ENCODE measurements at places on chromosomes 3 and 15.

DNA sequence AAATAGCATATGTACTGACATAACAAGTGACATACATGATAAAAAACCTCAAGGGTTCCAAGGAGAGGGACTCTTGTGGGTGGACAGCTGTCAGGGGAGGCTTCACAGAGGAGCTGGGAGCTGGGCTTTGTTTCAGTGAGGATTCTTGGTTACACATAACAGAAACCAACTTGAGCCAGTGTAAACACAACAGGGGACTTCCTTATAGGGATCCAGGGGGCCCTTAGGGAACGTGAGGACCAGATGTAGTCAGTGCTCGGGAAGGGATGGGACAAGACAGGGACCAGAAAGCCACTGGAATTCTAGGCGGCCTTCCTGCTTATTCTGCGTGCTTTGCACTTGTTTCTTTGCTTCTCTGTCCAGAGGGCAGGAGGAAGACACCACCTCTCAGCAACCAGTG lies 34.9 kb downstream of the SNAPC5 start:
- no peak for DNase-seq

GRCh38 chr15:39407116-39407515 lies 173.8 kb upstream of the THBS1 start:
- no peak for DNase-seq

DNA sequence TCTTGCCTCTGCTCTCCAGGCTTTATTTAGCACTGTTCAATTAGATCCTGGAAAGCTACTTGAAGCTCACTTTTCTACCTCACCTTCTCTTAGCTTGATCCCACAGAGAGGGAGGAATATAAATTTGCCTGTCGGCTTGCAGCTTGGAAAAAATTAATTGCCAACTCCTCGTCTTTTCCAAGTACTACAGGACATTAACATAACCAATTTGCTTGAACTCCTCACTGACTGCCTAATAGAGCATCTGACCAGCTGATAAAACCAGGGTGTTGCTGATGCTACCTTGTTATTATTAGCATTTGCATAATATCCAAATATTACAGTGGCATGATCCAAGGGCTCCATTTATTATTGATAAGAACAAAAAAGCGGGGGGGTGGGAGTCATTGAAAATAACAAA lies 561.8 kb downstream of the MCTP2 start:
- DNase-seq = no peak

- DNase-seq = no peak
These were observed 125.8 kb downstream of the SSR3 start for GRCh38 chr3:156429125-156429524.

- no peak for DNase-seq
These were observed 22.1 kb downstream of the ZNF621 start for GRCh38 chr3:40546816-40547215.

DNA sequence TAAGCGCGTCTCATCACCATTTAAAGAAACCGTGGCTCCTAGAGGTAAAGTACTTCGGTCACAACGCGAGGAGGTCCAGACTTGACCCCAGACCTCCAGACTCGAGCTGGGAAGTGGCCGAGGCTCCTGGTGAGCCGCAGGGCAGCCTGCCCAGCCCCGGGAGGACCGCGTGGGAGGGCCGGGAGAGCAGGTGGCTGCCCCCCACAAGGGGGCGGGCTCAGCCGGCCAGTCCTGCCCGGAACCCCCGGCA lies at the start of gene SLC27A2:
Gene SLC27A2 (plus strand): TSS at position 228 of the 250 bp plus-strand sequence. CDS start 232 bp downstream, outside the sequence.
- DNase-seq = peak; percentile 84

- DNase-seq = no peak
These were observed 1.5 kb upstream of the GPX1 start for GRCh38 chr3:49359623-49360022.

DNA sequence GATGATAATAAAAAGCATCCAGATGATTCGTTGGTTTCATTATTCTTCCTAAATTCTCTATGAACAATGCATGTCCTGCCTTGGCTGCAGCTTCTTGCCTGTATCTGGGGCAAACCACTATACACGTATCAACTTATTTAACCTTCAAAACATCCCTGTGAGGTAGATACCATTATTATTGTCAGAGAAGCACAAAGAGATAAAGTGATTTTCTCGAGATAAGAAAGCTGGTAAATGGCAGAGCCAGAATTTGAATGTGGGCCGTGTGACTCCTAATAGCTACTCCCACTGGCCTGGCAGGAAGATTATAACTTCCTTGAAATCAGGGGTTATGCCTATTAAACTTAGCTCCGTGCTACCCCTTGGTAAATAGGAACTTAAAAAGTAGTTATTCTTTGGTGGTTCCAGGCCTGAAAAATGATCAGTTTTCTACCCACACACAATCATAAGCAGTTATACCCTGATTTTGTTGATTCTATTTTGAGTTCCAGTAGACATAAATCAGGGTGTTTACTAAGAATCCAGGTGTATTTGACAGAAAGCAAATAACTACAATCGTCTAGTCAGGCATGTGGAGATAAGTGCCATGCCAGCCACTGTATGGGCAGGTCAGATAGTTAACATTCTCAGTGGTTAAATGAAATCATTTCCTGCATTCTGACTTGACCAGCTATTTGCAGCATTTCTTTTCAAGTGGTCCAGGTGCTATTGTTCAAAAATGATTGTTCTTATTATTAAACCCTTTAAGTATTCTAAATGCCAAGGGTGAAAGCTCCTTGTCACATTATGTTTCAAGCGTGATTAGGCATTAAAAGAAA lies 99.2 kb upstream of the LRRN1 start:
- no peak for DNase-seq

DNA sequence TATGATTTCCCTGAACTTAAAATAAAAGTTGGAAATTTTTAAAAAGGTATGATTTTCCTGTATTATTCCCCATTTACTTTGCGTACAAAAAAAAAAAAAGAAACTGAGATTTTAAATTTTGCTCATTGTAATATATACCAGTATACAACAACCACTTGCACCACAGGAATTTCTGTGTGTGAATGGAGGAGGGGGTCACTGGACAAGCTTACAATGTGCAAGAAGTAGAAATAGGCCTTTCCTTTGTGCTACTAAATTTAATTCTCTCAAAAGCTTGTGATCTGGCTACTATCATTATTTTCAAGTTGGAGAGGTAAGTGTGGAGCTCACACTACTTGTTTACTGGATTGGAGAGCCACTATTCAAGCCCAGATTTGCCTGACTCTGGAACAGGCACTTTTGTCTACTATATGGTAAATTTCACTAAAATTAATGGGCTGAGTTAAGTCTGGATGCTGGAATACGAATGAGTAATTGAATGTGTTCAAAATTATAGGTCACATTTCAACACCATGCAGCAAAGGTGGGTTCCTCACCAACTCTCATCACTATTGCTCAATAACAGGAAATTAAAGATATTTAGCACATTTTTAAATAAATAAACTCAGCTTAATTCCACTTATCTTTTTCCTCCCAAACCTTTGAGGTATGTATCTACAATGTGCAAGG lies 148.0 kb upstream of the MBNL1 start:
- no peak for DNase-seq

DNA sequence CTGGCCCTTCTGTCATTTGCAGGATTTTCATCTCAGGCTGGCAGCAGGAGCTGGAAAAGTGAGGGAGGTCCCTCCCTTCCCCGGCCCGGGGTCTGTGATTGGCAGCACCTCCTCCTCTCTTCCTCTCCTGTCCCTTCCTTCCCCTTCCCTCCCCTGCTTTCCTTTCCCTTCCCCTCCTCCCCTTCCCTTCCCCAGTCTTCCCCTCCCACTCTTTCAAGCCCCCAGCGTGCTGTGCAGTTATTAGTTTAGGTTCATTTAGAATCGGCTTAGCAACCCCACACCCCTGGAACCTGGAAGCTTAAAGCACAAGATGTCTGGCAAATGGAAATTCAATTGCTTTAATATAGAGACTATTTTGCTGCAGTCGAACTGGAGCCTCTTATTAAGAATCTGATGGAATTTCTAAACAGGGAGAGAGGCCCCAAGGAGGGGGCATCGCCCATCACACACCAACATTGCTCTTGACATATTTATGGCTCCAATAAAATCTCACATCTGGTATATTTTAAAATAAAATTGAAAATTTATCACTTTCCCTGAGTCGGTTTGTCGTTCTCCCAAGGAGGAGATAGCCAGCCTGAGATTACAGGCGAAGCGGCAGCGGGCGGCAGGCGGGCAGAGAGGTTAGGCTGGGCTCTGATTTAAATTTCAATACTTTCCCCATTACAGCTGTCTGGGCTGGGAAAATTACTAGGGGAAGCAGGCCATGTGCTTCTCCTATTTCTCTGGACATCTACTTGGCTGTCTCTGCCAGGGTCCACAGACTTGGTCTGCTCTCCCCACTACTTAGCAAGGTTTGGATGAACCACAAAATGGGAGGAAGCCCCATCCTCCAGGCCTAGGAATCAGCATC lies 98.9 kb downstream of the LINGO1 start:
- no peak for DNase-seq

GRCh38 chr3:128523591-128523990 lies 30.6 kb upstream of the GATA2 start:
- DNase-seq = no peak

GRCh38 chr15:34642247-34642646 lies 58.8 kb upstream of the GOLGA8B start:
- no peak for DNase-seq

Measured in NCI-H146 (cell line).